ENCODE measurements at places on chromosomes 4 and X. TPM values are rescaled to one million over a fixed set of nuclear protein-coding genes. Genes with fewer than 3 reads are reported as not detected.
A peak's percentile ranks its signal among the peaks of the same experiment; 100 is the strongest.

GRCh38 chrX:11451151-11451550 is 157.9 kb downstream of the AMELX start:
- DNase-seq = no peak

GRCh38 chr4:139740531-139741041 is 75.0 kb downstream of the MGST2 start:
- peak; percentile 82 for DNase-seq

- no peak for DNase-seq
These were observed 43.4 kb downstream of the SHROOM2 start for GRCh38 chrX:9829308-9830267.

GRCh38 chrX:51332188-51332942 is at the start of gene NUDT10:
TSS of gene NUDT10 (plus strand) at chrX:51332822. CDS start at chrX:51332966, 144 bp downstream.
- peak; percentile 36 for DNase-seq

GRCh38 chr4:107838861-107839565 is 14.3 kb downstream of the SGMS2 start:
- no peak for DNase-seq

DNA sequence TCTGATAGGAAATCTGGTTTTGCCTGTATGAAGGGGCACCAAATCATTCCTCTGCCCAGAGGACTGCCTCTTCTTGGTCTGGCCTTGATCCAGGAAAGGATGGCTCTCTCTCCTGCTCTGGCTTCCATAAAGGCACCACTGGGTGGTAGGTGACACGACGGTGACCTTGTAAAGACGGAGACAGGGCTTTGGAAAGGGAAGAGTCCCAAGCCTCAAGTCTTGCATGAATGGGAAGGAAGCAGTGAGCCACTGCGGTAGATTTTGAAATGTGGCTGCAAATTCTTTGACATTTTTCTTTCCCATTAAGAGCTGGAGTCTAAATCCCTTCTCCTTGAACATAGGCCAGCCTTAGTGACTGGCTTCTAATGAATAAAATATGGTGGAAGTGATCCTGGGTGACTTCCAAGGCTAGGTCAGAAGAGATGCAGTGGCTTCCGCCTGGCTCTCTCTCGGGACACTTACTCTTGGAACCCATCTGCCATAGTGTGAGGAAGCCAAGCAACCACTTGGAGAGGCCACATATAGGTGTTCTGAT is 347.4 kb downstream of the BCOR start:
- DNase-seq = no peak

- no peak for DNase-seq
These were observed 1676.4 kb downstream of the PCDH7 start for GRCh38 chr4:32396507-32397070.

GRCh38 chrX:45851434-45851991 is 650.8 kb upstream of the DIPK2B start:
- DNase-seq = peak; percentile 2

- DNase-seq = no peak
These were observed 14.1 kb downstream of the S100G start for GRCh38 chrX:16664074-16664473.

DNA sequence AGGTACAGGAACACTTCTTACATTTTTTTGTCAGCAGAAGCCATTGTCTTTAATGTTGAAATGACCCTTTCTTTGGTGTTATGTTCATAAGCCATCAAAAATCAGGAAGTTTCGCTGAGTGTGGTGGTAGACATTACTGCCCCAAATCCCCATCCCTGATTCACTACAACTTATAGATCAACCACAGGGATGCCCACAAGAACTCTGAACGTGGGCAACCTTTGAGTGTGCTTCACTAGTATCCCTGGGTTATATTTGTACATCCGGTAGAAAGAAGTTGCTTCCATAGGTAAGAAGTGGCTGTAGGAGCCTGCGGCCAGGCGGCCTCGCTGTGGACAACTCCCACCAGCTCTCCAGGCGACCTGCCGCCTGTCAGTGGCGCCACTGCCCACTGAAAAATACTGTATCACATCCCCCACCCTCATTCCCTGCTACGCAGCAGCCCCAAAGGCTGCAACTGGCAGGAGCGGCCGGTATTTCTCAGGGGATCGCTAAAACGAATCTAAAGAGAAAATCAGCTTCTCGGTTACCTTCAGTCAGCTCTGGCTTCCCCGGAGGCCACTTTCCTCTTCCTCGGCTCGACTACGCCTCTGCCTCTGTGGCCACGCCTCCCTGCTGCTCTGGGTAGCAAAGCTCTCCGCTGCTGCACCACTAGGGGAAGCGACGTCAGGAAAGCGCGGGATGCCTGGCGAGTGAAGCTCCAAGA is 13.9 kb upstream of the ETDC start:
- DNase-seq = peak; percentile 29

GRCh38 chrX:129529685-129530281 is 6.5 kb upstream of the SMARCA1 start:
- no peak for DNase-seq

DNA sequence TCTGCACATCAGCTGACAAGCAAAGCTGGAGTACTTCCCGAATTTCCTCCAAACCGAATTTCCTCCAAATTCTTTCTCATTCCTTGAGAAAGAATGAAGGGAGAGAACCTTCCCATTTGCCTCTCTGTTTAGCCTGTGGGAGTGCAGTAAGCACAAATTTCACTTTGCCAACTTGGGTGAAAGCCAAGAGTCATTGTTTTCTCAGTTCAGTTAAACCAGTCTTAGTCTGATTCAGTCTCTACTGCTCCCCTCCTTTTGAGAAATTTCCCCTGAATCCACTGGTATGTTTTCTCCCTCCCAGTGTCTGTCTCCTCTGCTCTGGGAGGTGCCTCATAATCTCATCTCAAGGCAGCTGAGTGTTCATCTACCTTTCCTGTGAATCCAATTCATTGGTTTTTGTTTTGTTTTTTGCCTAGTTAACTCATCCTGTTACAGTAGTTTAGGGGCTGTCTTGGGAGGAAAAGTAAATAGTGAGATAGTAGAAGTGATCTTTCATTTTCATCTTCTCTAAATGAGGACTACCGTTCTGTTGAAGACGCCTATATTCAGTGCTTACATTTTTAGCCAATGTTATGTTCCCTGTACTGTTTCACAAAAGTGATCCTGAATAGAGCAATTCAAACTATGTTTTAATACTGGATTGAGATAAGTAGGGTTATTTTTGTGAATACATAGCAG is 49.0 kb downstream of the SYTL5 start:
- no peak for DNase-seq

- DNase-seq = no peak
These were observed 1.8 kb upstream of the FAM50A start for GRCh38 chrX:154441984-154442707.

GRCh38 chrX:139008185-139008584 is 296.7 kb upstream of the FGF13 start:
- no peak for DNase-seq

Gene CNKSR2
- 1.0 TPM for total RNA-seq

Gene FAM114A1
- total RNA-seq = 18.0 TPM

Gene CLDN34
- not detected for total RNA-seq

Gene MANBA
- 26.1 TPM for total RNA-seq

Gene BCORL1
- total RNA-seq = 9.7 TPM

Gene HNRNPH2
- 57.8 TPM for total RNA-seq

Gene IBSP
- total RNA-seq = 0.16 TPM

Gene NHS
- total RNA-seq = 1.2 TPM

Gene BMP3
- total RNA-seq = not detected

Gene ESX1
- total RNA-seq = not detected

Data from heart right ventricle (tissue), 16 donors.